ENCODE measurements at places on chromosomes 2 and 18.
A peak's percentile ranks its signal among the peaks of the same experiment; 100 is the strongest.

DNA sequence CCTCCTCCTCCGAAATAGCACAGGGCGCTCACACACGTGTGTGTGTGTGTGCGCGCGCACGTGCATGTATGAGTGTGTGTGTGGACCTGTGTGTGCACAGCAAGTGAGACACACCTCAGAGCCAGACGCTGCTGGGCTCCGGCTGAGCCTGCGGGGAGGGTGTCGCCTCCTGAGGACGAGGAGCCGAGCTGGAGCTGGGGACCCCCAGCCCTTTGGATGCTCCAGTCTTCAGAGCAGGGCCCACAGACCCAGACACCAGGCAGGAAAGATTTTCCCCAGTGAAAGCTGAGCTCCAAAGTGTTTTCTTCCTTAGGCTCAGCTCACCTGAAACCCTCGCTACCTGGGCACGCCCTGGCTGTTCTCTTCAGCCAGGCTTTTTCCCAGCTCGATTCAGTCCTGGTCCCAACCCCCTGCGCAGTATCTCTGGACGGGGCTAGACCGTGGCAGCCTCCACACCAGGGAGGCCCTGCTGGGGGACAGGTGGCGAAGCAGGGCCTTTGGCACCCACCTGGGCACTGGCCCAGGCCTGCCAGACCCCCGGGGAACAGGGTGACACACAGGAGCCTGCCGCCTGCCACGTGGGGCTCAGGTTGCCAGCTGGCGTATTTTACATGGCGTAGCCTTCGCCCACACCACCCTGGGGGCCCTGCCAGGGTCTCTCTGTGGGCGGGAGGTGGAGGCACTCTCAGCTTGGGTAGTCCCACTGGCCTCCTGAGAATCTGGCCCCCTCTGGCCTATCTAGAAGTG is 36.2 kb downstream of the PDIA6 start:
- DNase-seq, result no peak

GRCh38 chr2:20181761-20182160 is 43.2 kb downstream of the SDC1 start:
- DNase-seq, result no peak

DNA sequence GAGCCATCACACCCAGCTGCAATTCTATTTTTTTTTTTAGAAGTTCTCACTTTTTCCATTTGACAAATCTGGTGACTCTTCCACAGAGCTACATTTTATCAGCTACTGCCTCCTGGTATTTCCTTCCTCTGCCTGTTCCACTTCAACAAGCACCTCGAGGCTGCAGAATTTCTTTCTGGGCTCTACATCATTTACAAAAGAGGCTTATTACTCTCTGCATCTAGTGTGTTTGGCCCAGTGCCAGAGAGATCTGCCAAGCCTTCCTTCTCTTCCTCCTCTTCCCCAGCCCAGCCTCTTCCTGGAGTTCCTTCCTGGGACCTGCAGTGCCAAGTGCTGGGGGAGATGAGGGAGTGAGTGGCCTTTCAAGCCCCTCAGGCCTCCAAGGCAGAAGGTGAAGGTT is 119.6 kb upstream of the ITGA6 start:
- no peak for DNase-seq

GRCh38 chr18:79191418-79191817 is 122.2 kb downstream of the ATP9B start:
- no peak for DNase-seq

DNA sequence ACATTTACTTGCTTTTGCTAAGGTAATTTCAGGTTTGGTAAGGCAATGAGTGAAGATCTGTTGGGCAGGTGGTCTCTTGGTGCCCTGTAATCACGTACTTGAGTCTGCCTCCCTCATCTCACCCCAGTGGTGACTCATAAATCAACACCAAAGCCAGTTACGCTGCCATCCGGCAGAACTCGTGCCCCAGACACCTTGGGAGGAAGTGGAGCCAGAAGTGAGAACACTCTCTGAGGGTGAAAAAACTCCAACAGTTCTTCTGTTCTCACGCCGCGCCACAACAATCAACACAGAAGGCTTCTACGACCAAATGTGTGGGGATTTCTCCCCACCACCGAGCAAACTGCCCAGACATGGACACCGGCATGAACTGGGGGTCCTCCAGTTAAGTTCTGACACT is 206.2 kb downstream of the ARL4C start:
- DNase-seq, result peak; percentile 79

GRCh38 chr18:50218432-50219197 is 23.7 kb upstream of the MYO5B start:
- DNase-seq, result peak; percentile 35

GRCh38 chr2:18825838-18826237 is 236.5 kb upstream of the NT5C1B start:
- DNase-seq, result no peak

- no peak for DNase-seq
Observed at GRCh38 chr2:5914811-5915611, 222.8 kb downstream of the SOX11 start.

GRCh38 chr2:45889053-45889452 is 237.6 kb downstream of the PRKCE start:
- no peak for DNase-seq

- DNase-seq, result no peak
Observed at GRCh38 chr18:48135436-48135966, 205.0 kb upstream of the SMAD2 start.

- DNase-seq, result no peak
Observed at GRCh38 chr2:126881591-126881990, 17.1 kb upstream of the TEX51 start.

DNA sequence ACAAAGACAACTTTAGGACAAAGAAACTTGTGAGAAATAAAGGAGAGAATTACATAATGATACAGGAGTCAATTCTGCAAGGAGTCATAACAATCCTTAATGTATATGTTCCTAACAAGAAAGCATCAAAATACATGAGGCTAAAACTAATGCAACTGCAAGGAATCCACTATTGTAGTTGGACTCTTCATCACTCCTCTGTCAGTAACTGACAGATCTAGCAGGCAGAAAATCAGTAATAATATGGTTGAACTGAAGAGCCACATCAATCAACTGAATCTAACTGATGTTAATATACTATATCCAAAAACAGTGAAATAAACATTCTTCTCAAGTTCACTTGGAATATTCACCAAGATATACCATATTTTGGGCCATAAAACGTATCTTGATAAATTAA is 1806.4 kb upstream of the CELF4 start:
- no peak for DNase-seq

GRCh38 chr2:237068005-237068576 is 17.6 kb upstream of the COPS8 start:
- no peak for DNase-seq

DNA sequence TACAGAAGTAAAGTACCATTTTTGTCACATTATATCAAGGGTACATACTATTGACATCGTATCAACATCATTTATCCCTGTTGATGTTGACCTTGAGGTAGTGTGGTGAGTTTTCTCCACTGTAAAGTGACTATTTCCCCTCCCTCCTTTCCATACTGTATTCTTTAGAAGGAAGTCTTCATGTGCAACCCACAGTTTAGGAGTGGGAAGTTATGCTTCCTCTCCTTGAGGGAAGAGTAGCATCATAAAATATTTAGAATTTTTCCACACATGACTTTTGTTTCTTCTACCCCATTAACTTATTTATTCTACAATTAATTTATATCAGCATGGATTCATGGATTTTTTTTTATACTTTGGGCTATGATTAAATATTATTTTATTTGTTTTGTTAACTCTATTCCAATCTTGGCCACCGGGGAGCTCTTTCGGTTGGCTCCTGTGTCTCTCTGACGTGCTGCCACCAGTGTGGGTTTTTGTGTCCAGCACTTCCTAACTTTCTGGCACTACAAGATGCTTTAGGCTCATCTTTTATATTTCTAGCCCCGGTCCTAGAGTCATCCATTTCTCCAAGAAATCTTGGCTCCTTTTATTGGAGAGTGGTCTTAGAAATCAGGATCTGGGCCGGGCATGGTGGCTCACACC is 19.0 kb downstream of the AQP12B start:
- DNase-seq, result no peak

DNA sequence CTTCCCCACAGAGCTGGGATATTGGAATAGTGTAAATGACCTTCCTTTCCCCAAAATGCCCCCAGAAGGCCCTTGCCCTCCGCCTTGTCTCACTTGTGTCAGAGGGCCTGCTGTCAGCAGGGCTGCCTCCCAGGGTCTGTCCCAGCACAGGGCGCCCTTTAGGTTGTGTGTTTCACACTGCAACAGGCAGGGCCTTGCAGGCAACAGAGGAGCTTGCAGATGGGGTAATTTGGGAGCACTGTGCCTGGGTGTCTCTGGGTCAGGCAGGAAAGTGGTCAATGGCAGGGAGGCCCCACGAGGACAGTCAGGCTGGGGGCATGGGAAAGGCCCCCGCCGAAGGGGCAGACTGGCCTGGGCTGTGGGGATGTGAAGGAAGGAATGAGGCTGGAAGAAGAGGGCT is 130.7 kb downstream of the ASB1 start:
- DNase-seq, result no peak

DNA sequence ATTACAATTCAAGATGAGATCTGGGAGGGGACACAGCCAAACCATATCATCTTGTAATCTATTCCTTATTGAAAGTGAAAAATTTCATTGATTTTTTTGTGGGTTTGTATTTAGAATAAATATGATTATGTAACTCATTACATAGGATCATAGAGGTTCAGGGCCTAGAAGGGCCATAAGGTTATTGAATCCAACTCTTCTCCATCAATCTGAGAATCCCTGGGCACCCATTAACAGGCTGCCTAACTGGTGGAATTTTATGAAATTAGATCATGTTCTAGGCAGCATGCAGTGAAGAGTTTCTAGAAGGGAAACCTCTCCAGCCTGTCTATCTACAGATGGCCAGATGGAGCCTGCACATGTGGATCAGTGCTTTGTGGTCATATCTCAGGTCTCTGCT is 6.3 kb upstream of the APOB start:
- DNase-seq, result no peak

- no peak for DNase-seq
Observed at GRCh38 chr2:8285081-8285480, 396.8 kb upstream of the ID2 start.

DNA sequence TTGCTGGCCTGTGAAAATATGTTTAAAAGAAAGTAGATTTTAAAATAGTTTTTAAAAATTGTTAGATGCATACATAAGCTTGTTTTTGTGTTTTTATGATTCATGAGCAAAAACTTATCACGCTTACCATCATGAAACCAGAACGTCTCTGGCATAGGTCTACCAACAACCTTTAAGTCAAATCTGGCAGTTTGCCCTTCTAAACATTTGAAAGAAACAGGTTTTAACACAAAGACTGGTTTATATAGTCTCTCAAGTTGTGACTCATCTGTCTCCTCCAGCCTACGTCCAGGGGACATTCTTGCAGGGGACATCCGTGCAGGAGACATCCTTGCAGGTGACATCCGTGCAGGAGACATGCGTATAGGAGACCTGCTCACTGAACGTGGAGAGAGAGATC is 29.6 kb downstream of the TTN start:
- no peak for DNase-seq

DNA sequence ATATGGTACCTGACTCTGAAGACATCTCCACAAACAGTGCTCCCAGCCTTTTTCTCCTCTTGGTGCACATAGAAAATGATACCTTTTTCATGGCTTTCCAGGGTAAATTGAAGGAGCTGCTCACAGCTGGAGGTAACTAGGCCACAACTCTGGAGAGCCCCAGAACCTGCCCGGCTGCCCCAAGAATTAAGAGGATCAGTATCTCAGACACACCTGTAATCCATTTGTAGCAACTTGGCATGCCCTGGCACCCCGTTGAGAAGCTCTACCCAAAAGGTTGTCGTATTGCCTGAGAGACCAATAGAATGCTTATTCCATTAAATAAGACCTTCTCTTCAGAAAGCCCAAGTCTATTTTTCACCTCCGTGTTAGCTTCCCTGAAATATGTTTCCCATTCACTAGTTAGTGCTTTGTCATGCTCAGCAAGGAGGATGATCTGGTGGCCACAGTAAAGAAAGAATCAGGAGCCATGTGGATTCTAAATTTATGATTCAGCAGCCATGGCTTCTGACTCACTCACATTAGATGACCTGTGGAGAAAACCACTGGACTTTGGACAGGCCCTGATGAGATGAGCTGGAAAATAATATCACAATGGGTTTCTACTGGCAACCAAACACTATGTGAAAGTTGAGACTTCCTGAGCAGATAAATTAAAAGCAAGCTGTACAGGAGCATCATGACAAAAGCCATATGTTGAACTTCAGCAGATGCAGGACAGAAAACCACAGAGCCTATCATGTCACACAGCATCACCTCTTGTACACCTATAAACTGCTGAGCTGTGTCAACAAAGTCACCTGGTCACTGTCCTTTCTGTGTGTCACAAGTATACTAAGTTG is 253.3 kb upstream of the OSR1 start:
- no peak for DNase-seq

DNA sequence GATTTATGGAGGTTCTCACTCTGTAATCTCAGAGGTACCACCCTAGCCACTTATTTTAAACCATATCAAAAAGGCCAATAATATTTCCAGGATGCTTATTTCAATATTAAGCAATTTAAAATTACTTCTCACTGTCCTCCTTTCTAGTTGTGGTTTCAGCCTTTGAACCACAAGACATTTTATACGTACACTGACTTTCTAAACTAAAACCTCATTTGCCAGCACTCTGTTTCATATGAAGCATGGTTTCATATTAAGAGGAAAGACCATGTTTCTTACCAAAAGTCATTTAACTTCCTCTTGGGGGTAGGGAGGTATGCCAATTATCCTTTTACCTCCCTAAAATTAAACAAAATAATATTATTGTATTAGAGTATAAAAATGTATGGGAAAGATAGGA is 399.8 kb downstream of the CDH7 start:
- no peak for DNase-seq

- peak; percentile 1 for DNase-seq
Observed at GRCh38 chr2:67616749-67617148, 219.6 kb downstream of the ETAA1 start.
